ENCODE measurements at places on chromosomes 7 and 10. TPM values are rescaled to one million over a fixed set of nuclear protein-coding genes. Genes with fewer than 3 reads are reported as not detected.

- no peak for DNase-seq
These were observed 40.8 kb upstream of the NKX6-2 start for GRCh38 chr10:132826524-132827422.

PMPCB gene
- total RNA-seq, result 222 TPM

DNA sequence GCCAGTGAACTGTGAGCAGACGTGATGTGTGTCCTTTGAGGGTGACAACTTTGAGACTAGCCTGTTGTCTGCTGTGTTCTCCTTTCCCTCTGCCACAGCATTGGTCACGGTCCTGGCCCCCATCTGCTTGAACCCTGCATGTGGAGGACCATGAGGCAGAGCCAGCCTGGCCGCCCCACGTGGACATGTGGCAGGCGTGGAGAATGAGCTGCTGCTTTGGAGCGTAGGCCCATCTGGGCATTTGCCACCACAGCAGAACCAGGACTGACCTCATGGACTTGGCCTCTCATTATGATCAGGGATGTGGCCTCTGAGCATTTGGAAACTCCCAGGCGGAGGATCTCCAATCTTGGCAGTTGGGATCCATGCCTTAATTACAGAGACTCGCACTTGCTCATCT, 448.5 kb downstream of the TCERG1L start:
- no peak for DNase-seq

- no peak for DNase-seq
These were observed 66.9 kb downstream of the OGDH start for GRCh38 chr7:44673324-44673723.

DNA sequence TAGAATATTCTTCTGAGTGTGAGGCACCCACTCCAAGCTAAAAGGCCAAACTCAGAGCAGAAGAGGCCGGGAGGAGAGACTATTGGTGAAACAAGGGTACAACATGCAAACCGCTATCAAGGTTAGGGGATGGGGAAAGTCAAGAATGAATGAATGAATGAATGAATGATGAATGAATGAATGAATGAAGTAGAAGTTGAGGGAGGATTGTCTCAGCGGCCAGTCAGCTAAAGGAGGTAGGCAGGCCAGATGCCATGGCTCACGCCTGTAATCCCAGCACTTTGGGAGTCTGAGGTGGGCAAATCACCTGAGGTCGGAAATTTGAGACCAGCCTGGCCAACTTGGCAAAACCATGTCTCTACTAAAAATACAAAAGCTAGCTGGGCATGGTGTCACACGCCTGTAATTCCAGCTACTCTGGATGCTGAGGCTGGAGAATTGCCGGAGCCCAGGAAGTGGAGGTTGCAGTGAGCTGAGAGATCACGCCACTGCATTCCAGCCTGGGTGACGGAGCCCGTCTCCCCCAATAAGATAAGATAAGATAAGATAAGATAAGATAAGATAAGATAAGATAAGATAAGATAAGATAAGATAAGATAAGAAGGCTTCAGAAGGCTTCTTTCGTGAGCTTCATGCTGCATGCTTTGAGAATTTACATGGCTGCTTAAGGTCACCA, 250.8 kb downstream of the CCDC3 start:
- DNase-seq, result peak; percentile 69

FAM25G gene
- not detected for total RNA-seq

SLC26A3 gene
- not detected for total RNA-seq

SPDYE8 gene
- not detected for total RNA-seq

DNA sequence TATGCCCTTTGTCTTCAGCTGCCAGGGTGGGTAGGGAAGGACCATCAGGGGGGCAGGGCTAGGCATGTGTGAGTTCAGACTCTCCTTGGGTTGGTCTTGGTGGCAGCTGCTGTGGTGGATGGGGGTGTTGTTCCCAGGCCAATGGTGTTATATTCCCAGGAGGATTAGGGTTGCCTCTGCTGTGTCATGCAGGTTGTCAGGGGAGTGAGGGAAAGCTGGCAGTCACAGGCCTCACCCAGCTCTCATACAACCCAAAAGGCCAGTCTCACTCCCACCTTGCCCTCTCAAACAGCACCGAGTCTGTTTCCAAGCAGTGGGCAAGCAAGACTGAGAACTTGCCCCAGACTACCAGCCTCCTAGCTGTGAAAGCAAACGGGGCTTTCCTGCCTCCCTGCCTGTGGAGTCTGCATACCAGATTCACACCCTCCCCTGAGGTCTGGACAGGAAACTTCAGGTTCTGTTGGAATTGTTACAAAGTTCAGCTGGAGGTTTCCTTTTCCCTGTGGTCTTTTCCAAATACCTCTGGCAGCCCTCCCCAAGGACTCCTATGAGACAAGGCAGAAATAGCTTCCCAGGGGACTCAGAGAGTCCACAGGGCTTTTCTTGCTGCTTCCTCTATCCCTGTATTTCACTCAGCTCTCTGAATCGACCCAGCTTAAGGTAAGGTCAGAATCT, 1.4 kb downstream of the HYAL4 start:
- DNase-seq, result peak; percentile 92

TFR2 gene
- 2.4 TPM for total RNA-seq

- DNase-seq, result no peak
These were observed 89.5 kb downstream of the VWDE start for GRCh38 chr7:12314199-12314598.

GRCh38 chr10:61663466-61663865, 737 bp downstream of the CABCOCO1 start:
- DNase-seq, result no peak

AGAP6 gene
- total RNA-seq, result 2.9 TPM

IFIT1B gene
- not detected for total RNA-seq

AKR1C1 gene
- total RNA-seq, result 0.40 TPM

- DNase-seq, result no peak
These were observed 163.1 kb upstream of the NPVF start for GRCh38 chr7:25391295-25391861.

- no peak for DNase-seq
These were observed 25.2 kb downstream of the NHLRC2 start for GRCh38 chr10:113879691-113880090.

DNA sequence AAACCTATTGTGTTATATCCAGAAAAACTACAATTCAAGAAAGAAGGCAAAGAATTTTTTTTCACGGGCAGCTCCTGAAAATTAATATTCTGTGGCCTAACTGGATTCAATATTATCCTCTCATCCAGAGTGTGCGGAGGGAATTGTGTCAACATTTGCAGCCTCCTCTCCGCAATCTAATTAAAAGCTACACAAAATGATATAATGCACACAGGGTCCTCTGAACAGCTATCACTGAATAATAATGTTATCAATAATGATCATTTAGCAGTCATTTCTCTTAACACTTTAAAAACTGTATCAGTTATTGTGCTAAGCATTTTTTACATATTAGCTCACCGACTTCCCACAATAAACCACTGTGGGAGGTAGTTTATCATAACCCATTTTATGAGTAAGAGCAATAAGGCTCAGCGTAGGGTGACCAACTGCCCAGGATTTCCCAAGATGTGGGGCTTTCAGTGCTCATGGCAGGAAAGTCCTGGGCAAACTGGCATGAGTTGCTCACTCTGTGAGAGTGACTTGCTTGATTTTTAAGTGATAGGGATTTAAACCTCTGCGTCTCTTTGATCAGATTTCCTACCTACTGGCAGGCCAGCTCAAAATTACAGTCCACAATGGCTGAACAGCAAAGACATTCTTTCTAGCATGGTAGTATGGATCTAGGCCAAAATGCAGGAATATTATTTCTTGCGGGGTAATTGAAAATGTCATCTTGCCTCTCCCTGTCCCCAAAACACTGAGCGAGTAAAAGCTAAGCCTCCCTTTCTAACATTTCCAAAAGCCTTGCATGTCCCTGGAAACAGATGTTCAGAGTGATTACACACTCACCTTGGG, 65.7 kb downstream of the AOAH start:
- peak; percentile 99 for DNase-seq

JAKMIP3 gene
- total RNA-seq, result 0.51 TPM

CACNB2 gene
- total RNA-seq, result not detected

GRCh38 chr7:40682696-40683095, 547.9 kb downstream of the SUGCT start:
- DNase-seq, result no peak

OR2A12 gene
- total RNA-seq, result not detected

DNA sequence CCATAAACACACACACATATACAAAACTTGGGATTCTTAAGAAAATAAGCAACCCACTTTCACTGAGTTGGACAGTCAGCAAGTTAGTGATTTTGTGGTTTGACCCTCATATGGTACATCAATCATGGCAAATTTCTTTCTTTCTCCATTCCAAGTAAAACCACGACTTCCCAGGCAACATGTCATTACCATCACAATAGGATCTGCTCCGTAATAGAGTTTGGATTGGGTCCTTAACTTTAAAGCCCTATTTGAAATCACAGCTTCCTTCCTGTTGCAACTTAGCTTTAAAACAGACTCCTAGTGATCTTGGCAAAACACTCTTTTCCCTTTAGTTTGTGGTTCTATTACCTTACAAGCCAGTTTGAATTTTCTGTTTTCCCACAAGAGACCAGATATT, 483.6 kb downstream of the INHBA start:
- peak; percentile 47 for DNase-seq

GRCh38 chr10:93261961-93262610, 188.4 kb downstream of the CYP26A1 start:
- peak; percentile 13 for DNase-seq

- peak; percentile 15 for DNase-seq
These were observed 15.0 kb upstream of the GFRA1 start for GRCh38 chr10:116287906-116288501.

FANK1 gene
- 3.1 TPM for total RNA-seq

PRKG1 gene
- total RNA-seq, result 1.5 TPM

DNA sequence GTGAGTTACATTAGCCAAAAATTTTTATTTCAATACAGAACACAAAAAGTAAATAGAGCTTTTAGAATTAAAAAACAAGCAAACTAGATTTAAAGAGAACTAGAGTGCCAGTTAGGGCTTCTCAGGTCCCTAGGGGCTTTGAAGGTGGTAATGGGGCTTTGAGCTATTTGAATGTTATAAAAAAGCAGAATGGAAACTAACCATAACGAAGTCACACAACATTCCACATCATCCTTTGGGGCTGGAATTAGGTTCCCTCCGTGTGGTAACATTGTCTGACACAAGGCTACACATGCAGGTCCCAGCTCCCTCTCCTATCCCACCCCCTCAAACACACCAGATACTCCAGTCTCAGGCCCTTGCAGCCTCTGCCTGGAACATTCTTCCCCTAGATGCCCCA, 15.3 kb downstream of the JAZF1 start:
- DNase-seq, result no peak

ZNF425 gene
- total RNA-seq, result 1.3 TPM

GRCh38 chr10:31413325-31413724, 94.3 kb downstream of the ZEB1 start:
- DNase-seq, result peak; percentile 2

DNA sequence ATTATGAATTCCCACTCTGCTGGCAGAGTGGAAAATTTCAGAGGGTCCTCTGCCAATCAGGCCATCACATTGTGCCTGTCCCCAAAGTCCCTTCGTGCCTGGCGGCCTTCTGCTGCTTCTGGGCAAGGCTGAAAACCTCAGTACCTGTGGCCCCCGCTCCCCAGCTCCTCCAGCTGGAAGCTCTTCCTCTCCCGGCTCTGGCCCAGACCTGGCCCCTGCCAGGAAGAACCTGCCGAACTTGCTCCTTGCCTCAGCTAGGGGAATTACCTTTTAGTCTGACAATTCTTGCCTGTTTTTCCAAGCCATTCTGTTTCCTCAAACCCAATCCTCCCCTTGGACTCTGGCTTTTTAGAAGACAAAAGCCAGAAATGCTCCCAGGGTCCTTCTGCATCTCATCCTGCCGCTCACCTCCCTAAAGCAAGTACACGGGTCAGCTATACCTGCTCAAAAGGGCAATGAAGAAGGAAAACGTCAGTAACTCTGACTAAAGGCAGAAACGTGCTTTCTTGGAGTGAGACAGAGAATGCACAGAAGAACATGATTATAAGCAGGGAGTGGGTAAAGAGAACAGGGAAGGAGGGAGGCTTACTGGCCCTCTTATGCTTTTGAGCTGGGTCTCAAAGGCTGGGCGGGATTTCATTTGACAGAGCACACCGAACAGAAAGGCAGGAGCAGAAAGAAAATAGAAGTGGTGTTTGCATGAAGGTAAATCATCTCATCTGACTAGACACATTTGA, 28.1 kb upstream of the TRIL start:
- no peak for DNase-seq

NAT16 gene
- not detected for total RNA-seq

PAX4 gene
- not detected for total RNA-seq

TBX20 gene
- total RNA-seq, result 1.9 TPM

GRCh38 chr7:27871866-27872265, 131.9 kb downstream of the TAX1BP1 start:
- DNase-seq, result no peak

DNA sequence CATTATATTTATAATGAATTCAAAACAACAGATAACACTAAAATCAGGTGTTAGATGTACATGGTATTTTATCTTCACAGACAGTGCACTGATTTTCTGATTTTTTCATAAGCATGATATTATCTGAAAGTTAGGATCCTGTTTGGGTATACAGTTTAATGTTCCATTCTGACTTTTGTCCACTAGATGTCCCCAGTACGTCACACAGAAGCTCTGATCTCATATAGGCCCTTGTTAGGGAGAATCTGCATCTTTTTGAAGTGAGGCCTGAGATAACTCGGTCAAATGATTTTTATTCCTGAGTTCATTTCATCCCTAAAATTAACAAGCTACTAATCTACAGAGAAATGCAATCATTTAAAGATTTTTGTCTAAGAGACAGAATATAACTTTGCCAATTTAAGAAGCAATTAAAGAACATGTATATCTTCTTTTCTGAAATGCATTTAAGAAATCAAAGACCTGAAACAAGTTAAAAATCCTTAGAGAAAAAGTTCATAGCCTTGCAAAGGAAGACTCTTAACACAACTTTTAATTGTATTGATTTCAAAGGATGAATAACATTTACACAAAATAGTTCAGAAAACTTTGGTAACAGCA, 72.0 kb upstream of the TES start:
- DNase-seq, result peak; percentile 83

DNA sequence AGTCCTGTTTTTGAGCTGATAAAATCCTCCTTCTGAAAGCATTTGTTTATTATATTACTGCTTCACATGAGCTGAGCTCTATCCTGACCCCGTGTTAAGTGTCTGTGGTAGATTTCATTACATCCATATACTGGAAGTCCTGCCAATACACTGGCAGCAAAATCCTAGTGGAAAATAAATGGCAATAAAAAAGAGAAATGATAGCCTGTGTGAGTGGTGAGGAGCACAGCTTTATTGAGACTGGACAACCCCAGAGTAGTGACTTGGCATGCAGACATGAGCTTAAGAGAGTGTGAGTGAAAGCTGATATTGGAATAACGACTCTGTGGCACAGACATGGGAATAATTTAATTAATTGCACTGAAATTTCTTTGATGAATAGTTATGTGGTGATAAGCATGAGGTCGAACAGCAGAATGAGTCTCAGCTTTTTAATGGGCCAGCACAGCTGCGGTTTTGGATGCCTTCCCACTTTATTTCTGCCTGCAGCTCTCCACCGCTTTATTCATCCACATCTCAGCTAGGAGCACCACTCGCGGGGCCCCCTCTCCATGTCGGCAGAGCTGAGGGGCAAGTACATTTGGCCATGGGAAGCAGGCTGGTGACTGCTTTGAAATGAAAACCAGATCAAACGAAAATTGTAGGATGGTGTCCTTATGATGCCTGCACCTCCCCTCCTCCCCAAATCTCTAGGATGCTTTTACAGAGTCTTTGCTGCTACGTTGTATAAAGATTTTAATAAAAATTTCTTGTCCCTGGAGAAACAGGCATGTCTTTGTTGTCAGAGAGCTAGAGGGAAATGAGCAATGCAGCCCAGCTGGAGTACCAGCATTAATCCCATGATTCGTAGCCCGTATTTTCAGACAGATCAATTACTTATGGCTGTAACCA, 494.3 kb downstream of the AUTS2 start:
- DNase-seq, result peak; percentile 93

TMEM213 gene
- total RNA-seq, result not detected

IGFBP3 gene
- total RNA-seq, result 265 TPM

GRCh38 chr7:45061806-45062425, 26.9 kb downstream of the NACAD start:
- no peak for DNase-seq

Data from Daoy (cell line).